ENCODE measurements at places on chromosomes 3 and 15.

DNA sequence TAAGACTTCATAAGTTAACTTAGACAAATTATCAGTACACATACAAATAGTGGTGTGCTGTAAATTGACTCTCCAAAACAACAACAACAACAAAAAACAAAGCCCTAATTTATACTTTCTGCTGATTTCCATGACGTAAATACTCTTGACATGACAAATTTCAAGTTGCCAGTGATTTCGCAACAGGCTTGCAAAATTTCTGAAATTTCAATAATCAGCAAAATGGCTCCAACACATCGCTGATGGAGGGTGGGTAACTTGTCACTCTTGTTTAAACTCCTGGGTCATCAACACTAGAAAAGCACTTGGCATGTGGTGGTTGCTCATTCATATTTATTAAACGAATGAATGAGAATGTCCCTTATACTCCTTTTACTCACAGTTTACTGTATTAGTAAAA is 205.2 kb upstream of the SATB1 start:
- DNase-seq = no peak

- DNase-seq = no peak
Measured at GRCh38 chr3:45889337-45889736, 3.0 kb downstream of the CCR9 start.

- DNase-seq = no peak
Measured at GRCh38 chr3:53696401-53697172, 149.6 kb downstream of the CHDH start.

- no peak for DNase-seq
Measured at GRCh38 chr15:77981281-77982126, 96.0 kb downstream of the TBC1D2B start.

- no peak for DNase-seq
Measured at GRCh38 chr15:85880501-85881190, 85.9 kb upstream of the KLHL25 start.

DNA sequence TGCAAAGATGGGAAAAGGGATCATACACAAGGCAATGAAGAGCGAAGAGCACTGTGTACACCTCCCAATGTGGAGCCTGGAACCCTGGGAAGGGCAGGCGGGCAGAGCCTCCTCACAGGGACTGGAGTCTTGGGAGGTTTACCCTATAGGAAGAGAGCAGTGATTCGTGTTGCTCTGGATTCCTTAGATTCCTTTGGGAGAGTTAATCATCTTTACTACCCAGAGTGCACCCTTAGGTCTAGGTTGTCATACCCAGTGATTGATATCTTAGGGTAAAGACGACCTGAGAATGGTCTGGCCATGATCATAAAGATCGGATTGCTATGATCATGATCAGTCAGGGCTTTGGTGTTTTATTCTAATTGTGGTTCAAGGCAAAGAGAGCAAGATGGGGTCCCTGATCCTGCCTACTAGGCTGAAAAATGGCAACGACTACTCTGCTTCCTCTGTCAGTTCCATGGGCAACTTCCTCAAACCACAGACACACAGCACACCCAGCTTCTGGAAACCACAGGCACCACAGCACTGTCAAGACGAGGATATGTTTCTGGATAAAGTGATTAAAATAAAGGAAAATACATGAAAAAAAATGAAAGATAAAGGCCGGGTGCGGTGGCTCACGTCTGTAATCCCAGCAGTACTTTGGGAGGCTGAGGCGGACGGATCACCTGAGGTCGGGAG is 20.4 kb upstream of the MAP6D1 start:
- peak; percentile 46 for DNase-seq

DNA sequence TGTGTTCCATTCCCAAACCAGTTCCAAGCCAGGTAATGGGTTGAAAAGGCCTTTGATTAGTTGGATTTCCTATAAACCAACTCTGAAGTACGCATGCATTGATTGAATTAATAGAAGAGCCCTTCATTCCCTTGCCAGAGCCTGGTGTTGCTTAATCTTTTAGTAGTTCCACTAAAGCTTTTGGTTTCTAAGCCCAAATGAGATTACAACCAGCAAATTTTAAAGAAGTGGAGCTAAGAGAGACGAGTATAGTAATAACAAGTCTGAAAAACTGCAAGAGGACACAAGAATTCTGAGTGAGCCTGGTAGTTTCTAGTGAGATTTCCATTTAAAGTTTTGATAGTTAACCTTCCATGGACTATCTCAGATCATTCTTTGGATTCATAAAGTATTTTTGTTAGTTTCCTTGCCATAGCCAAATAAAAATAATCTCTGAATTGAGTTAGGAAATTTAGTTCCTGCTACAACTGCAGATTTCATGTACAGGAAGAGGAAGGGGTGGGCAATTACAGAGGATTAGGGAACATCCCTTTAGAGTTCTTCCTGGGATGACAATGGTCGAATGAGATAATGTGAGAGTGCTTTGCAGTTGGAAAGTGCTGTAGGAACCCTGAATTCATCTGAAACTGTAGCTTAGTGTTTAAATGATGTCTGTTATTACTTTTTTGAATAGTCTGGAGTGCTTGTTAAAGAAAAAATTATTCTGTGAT is 136.8 kb downstream of the FNDC3B start:
- no peak for DNase-seq

- DNase-seq = peak; percentile 36
Measured at GRCh38 chr3:39275052-39275451, 4.8 kb downstream of the CX3CR1 start.

GRCh38 chr15:87804451-87804850 is 452.1 kb downstream of the NTRK3 start:
- DNase-seq = no peak

GRCh38 chr15:87038404-87038803 is 958.7 kb downstream of the AGBL1 start:
- DNase-seq = peak; percentile 63

DNA sequence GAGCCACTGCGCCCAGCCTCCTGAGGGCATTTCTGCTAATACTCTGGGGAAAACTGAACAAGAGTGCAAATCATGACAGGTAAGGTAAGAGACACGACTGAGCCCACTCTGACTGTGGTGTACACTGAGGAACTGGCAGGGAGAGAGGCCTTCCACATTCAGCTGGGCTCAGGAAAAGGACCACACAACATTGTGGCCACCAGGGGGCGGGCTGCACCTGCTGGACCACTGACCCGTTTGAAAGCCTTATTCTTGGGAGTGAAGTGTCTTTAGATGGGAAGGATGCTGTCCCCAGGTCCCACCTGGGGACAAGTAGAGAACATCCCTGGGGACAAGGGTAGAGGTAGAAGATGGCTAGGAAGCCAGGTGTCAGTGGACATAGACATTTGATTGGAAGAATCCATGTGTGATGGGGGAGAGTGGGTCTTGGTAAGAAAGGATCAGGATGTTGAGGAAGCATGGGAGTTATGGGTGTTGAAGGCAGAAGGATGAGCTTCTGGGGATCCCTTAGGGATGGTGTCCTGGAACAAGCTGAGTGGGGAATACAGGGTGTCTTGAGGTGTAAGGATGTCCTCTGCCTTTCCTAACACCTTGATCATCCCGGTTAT is 6.2 kb upstream of the CTDSPL start:
- peak; percentile 51 for DNase-seq

GRCh38 chr3:126677862-126678503 is 23.1 kb upstream of the TXNRD3 start:
- DNase-seq = no peak

GRCh38 chr3:15216501-15216900 is 10.5 kb downstream of the CAPN7 start:
- no peak for DNase-seq

DNA sequence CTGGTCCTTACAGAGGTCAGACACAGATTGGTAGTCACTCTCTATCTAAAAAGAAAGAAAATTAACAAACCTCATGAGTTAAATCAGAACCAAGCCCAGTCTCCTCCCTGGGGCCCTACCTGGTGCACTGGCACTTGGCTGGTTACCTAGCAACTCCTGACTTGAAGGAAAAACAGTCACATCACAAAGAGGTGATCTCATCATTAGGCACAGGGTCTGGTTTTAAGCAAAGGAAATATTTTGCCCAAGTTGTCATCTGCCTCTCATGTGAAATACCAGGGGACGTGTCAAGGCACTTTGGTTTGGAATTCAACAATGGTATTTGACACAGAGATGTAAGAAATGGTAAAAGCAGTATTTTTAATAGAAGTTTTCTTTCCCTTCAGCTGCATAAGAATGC is 47.7 kb upstream of the FMN1 start:
- DNase-seq = peak; percentile 98

GRCh38 chr3:191143224-191143623 is 55.8 kb upstream of the OSTN start:
- DNase-seq = peak; percentile 33

DNA sequence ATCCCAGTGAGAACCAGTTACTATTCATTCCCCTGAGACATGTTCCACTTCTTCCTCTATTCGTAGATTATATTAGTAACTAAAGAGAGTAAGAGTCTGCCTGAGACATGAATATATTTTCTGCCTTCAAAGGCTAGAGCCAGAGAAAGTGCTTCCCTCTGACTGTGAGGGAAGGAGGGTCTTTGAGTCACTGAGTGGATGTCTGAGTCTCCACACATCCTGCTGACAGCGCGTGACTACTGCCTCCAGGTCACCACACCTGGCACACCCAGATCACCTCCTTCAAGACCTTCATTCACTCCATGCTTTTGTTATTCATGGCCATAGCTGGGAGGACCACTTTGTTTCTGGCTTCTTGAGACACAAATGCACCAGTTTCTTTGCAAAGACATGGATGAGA is 135.6 kb downstream of the SOX2 start:
- DNase-seq = no peak

DNA sequence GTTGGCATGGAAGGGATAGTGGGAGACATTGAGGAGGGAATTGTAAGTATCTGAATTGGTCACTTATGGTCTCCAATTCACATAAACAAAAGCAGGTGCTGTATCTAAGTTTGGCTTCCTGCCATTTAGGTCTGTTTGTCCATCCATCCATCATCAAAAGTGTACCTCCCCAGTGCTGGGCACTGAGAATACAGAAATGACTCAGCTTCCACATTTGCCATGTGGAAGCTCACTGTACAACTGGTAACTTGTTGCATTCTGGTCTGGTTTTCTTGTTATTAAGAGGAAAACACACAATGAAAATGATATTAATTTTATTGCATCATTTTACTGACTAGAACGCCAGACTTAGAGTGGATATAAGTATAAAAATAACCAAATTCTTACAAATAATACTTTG is 30.9 kb upstream of the MUC13 start:
- peak; percentile 28 for DNase-seq

DNA sequence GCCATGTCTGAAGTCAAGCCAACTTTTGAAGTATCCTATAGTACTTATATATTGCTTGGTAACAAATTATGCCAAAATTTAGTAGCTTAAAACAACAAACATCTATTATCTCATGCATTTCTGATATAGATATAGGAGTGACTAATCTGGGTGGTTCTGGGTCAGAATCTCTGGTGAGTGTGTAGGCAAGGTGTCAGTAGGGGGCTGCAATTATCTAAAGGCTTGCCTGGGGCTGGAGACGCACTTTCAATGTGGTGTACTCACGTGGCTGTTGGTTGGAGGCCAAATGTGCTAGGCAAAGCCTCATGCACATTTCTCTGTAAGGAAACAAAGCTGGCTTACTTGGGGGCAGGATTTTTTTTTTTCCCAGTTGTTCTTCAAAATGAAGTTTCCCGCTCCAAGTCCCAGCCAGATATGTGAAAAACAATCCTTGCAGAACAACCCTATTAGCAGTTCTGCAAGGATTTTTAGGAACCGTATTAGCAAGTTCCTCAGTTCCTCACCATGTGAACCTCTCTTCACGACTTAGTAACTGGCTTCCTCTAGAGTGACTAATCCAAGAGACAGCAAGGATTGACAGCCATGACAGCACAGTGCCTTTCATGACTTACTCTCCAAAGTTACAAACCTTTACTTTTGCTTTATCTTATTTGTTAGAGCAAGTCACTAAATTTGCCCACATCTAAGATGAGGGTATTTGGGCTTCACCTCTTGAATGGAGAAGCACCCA is 25.8 kb downstream of the GREM1 start:
- peak; percentile 79 for DNase-seq

GRCh38 chr15:45110256-45110820 is 3.6 kb downstream of the DUOX2 start:
- DNase-seq = no peak

- DNase-seq = no peak
Measured at GRCh38 chr15:51770902-51771301, 19.5 kb downstream of the TMOD2 start.

DNA sequence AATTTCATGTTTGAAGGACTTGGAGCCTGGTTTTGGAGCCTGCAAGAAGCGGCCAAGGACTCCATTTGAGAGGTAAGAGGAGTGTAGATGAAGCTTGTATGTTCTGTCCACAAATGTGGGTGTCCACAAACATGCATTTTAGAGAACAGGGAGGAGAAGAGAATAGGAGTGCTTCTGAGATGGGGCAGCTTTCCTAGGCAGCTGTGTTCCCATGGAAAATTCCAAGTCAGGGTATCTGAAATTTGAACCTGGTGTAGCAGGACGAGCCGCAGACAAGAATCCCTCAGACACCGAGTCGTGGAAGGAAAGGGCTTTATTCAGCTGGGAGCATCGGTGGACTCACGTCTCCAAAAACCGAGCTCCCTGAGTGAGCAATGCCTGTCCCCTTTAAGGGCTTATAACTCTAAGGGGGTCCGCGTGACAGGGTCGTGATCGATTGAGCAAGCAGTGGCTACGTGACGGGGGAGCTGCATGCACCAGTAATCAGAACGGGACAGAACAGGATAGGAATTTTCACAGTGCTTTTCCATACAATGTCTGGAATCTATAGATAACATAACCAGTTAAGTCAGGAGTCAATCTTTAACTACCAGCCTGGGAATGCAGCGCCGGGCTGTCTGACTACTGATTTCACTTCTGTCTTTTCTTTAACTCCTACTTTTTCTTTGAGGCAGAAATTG is 71.4 kb upstream of the WDR72 start:
- no peak for DNase-seq

DNA sequence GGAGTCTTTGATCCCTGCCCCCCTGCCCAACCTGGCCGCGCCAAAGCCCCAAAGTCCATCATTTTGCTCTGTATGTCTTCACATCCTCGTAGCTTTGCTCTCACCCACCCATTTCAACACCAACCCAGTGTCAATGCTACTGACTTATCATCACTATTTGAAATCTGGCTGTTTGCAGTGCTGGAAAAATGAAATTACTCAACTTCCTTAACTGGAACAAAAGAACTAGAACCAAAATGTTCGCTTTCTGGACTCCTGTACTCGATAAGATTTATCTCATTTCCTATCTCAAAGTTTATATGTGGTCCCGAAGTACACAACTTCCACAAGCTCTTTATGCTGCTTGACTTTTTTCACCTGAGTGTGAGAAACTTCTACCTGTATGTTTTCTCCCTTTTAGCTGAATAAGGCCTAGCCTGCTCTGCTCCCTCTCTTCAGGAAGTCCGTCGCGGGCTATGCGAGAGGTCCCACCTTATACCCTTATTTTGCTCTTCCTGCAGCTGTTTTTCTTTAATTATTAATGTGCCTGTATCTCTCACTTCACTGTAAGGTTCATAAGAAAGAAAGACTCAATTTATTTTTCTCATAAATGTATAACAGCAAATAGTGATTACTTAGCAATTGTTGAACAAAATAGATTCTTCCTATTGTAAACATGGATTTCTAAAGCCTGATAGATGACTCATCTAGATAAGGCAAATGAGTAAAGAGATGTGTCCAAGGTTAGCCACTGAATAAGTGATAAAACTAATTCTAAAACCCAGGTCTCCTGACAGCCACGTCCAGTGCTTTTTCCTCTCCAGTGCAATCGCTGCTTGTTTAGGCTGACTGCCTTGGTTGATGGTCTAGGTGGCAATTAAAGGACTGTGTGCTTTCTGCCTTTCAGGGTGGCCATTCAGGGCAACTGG is 464.1 kb upstream of the TPRG1 start:
- DNase-seq = peak; percentile 11

Measured in M059J (cell line).